IMR-90 (cell line): ENCODE measurements at places on chromosomes 5 and 9. TPM values are rescaled to one million over a fixed set of nuclear protein-coding genes. Genes with fewer than 3 reads are reported as not detected.
A peak's percentile ranks its signal among the peaks of the same experiment; 100 is the strongest.

DNA sequence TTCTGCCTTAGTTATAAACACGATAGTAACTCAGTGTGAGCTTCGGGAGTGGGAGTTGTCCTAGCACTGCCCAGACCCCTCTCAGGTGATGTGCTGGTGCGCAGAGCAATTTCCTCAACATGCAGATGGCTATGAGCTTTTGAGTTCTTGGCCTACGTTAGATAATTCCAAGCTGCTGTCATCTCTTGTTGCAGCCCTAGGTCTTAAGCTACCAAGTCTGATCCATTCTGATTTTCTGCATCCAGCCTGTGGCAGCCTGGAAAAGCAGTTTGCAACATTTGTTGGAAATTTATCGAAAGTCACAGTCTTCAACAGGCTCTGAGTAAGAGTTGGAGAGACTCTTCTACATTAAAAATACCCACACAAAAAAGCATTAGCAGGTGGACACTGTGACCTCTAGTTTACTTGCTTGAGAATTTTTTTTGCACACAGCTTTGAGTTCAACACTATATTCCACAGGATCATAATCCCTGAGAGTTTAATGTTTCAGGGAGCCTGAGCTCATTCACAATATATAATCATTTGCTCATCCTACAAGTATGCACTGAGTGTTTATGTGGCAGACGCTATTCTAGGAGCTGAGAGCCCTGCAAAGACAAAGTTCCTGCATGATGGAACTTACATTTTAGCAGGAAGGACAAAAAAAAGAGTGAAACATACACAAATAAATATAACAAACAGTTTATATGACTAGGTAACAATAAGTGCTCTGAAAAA is 91.6 kb downstream of the UBE2QL1 start:
- peak; percentile 56 for DNase-seq

DNA sequence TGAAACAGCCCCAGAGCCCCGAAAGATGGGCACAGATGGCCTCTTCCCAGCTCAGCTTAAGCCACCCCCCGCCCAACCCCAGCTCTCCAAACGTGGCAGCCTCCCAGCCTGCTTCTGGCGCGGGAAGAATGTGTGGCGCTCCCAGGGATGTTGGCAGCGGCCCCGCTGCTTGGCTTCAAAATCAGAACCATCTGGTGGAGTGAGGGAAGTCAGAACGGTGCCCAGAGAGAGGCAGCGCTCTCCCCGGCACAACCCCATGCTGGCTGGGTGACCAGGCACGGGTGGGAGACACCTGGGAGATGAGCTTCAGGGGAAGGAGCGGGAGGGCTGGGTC is 72.7 kb upstream of the ORM1 start:
- DNase-seq = peak; percentile 85

GRCh38 chr5:64947031-64947430 is 178.3 kb downstream of the CWC27 start:
- DNase-seq = peak; percentile 55

GRCh38 chr5:81194633-81195334 is 38.3 kb upstream of the CKMT2 start:
- DNase-seq = peak; percentile 70

- peak; percentile 27 for DNase-seq
Measured at GRCh38 chr9:15101095-15101494, 190.9 kb upstream of the FREM1 start.

GRCh38 chr5:78492224-78492623 is 131.8 kb downstream of the SCAMP1 start:
- no peak for DNase-seq

GRCh38 chr9:81622471-81623255 is 66.7 kb downstream of the TLE1 start:
- DNase-seq = no peak

GRCh38 chr5:59758566-59758965 is 135.0 kb downstream of the PDE4D start:
- DNase-seq = no peak

GRCh38 chr5:158027806-158028775 is 169.1 kb upstream of the CLINT1 start:
- no peak for DNase-seq

DNA sequence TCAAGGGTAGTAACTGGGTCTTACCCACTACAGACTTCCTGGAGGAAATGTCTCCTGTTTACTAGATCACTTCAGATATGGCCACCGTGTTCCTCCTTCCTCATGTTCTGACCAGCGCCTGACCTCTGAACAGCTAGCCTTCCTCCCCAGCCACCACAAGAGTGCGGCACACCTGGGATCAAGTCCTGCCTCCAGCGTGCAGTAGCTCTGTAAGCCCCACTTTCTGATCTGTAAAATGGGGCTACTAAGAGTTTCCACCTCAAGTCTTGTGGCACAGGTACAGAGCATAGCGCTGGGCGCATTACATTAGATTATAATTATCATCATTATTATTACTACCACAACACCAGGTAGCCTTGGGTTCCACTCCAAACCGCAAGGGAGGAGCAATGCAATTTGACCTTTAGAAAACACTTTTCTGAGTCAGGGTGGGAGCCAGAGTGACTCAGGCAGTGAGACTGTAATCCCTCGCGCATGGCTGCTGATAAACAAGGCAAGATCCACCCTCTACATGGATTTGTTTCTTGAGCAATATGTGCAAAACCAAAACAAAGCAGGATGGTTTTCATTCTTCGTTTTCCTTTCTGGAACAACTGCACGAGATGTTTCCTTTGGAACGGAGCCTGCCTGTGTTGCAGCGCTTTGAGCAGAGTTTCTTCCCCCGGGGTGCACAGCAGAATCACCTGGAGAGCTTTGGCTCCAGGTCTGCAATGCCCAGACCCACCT is 65.0 kb upstream of the ANGPTL2 start:
- DNase-seq = peak; percentile 99

GRCh38 chr9:74800226-74800625 is 87.5 kb downstream of the TRPM6 start:
- DNase-seq = no peak

DNA sequence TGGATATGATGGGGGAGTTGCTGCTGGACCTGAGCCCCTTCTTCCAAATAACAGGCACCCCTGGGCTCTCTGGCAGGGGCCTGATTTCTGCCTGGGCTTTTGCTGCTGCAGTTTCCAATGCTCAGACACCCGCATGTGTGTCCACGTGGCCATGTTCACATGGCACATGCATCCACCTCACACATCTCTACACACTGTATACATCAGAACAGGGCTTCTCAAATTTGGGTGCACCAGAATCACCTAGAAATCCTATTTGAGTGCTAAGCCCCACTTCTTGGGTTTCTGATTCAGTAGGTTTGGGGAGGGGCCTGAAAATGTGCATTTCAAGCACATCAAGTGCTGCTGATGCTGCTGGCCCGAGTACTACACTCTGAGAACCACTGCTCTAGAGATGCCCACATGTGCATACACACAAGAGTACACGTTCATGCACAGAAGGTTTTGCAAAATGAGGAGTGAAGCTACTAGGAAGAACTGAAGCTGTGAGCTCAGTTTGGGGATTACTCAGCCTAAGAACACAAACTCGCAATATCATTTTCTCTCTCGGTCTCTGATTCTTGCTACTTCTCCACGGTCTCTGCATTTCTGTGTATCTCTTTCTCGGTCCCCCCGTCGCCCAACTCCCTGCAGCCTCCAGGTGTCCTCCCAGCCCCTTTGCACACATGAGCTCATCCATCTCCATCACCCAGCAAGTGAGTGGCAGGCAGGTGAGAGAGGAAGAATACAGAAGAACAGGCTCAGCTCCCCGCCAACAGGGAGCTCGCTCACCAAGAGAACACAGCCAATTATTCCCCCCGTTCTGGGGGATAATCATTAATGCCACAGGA is 97.0 kb downstream of the PCDH1 start:
- DNase-seq = no peak

Gene PAM
- total RNA-seq = 112 and 115 TPM in 2 replicates

Gene TYRP1
- 0.83 and 0.90 TPM in 2 replicates for total RNA-seq
